Fibroblast of the aortic adventitia (primary cell): ENCODE measurements at places on chromosomes 5 and 9.

DNA sequence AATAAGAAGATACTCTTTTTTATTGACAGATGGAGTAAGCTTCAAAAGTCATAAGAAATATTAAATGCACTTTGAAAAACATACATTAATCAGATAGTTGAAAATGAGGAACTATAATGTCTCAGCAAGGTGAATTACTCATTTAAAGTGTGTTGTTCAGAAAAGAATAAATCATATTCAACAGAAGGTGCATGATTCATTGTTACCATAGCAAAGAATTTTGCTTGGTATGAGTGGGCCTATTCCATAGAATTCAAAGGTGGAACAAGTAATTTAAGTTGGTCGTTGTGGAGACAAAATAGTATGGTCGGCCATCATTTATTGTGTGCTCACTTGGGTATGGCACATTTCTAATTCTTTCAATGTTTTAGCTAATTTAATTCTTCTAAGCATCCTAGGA, 1920.2 kb upstream of the CDH9 start:
- DNase-seq: no peak

GRCh38 chr5:153404747-153405146, 85.7 kb upstream of the GRIA1 start:
- DNase-seq: no peak

GRCh38 chr5:173016598-173017046, 33.1 kb downstream of the ATP6V0E1 start:
- DNase-seq: peak; percentile 90

DNA sequence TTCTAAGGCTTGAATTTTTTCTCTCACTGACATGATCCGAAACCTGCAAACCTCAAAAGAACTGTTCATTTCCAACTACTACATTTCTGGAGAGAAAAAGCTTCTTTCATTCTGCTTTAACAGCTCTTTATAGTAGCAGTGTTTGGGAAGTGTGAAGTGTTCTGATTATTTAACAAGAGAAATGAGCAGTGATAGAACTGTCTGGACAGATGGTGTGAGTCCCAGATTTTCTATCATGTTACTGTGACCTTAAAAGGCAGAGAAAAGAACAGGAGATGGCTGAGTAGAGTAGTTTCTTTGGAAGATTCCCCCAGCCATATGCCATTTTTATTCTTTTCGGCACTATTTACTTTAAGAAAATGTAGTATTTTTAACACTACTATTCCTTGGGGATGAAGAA, 41.3 kb upstream of the TAL2 start:
- DNase-seq: no peak

GRCh38 chr9:27468462-27469110, 55.5 kb upstream of the IFNK start:
- DNase-seq: no peak

- DNase-seq: no peak
Observed at GRCh38 chr5:1241509-1242080, 16.4 kb downstream of the SLC6A18 start.

DNA sequence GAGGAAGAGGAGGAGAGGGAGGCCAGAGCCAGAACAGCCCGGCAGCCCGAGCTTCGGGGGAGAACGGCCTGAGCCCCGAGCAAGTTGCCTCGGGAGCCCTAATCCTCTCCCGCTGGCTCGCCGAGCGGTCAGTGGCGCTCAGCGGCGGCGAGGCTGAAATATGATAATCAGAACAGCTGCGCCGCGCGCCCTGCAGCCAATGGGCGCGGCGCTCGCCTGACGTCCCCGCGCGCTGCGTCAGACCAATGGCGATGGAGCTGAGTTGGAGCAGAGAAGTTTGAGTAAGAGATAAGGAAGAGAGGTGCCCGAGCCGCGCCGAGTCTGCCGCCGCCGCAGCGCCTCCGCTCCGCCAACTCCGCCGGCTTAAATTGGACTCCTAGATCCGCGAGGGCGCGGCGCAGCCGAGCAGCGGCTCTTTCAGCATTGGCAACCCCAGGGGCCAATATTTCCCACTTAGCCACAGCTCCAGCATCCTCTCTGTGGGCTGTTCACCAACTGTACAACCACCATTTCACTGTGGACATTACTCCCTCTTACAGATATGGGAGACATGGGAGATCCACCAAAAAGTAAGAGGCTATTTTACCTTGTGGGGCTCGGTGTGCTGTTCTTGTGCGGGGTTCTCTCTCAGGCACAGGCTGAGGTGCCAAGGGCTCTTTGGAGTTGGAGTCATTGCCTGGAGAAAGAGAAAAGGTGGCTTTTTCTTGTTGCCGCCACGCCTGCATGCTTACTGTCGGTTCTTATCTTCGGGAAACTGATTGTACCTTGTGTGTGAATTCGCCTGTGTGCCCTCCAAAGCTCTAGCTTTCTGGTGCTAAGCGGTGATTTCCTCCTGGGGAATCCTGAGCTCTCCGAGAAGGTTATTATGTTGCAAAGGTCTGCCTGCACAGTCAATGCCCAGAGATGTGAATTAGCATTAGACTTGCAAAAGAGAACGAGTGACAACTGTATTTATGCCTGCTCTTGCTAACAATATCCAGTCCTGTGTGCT, at the start of gene ISL1:
ISL1 (plus strand) TSS at position 318 of the 991 bp plus-strand sequence; CDS start at position 542, 224 bp downstream.
- peak; percentile 86 for DNase-seq

DNA sequence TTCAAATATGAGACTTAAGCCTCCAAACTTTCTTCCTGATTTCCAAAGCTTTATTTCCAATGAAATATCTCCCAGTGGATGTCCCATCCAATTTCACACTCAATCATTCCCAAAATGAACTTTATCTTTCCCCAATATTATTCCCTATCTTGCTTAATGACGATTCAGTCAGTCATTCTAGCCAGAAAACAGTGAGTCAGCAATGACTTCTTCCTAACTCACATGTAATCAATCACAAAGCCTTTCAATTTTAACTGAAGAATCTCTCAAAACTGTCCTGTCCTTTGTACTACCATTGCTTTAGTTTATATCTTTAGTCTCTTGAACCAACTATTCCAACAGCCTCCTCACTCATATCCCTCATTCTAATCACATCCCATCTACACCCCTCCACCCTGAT, 34.9 kb downstream of the NSA2 start:
- no peak for DNase-seq

GRCh38 chr5:144002876-144003275, 167.6 kb downstream of the YIPF5 start:
- DNase-seq: no peak

DNA sequence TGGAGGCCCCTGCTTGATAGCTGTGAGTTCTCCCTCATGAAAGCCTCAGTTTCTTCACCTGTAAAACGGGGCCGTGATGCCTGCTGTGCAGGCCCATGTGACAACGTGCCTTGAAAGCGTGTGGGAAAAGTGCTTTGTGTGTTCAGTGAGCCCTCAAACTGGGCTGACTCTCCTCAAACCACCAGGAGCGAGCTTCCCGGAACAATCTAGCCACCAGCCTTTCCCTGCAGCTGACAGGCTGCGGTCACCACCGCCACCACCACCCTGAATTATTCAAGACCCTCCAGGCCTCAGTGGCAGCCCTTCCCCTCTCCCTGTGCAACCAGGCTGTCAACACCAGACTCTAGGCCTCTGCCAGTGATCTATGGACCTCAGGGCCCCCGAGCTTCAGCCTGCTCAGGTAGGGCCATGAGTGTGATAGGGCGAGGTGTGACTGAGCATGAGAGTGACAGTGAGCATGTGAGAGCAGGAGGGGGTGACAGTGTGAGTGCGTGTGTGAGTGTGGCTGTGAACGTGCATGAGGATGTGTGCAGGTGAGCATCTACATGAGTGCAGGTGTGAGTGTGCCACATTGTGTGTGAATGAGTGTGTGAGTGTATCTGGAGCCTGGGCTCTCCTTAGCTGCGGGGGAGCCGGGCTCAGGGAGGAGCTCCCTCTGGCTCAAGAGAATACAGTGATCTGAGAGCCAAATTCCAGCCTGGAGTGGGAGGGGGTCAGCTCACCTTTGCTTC, 53.3 kb upstream of the PSD2 start:
- DNase-seq: no peak

GRCh38 chr5:108753877-108754276, 6.2 kb downstream of the FER start:
- peak; percentile 66 for DNase-seq

GRCh38 chr9:92294297-92294676, 790 bp upstream of the IARS1 start:
- DNase-seq: peak; percentile 38

DNA sequence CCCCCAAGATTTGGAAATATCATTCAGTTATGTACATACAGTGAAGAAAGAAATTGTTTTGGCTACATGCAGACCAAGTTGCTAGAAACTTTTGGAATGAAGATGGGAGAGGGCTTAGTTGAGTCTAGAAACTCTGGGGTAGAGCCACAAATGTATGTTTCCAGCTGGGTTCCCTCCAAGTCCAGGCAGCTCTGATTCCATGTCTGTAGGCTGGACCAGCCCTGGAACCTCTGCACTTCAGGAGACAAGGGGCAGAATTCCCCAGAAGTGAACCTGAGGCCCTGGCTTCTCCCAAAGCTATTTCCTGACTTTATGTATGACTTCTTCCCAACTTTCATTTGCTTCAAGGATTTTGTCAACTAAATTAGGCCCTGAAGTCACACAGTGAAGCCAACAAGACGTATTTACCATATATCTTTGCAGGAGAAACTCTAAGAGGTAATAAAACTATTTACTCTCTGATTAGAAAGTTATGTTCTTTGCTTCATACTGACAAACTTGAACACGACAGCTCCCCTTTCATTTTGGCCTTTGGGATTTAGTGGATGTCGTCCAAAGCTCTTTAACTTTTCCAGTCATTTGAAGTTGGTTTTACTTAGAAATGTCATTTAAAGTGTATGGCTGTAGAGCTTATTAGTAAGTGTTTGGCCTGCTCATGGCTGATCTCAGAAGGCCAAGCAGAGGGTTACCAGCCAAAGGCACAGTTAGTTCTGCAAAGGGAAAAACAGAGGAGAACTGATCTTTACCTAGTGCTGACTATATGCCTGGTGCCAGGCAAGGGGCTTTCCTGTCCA, 152.0 kb upstream of the SLC28A3 start:
- DNase-seq: no peak

DNA sequence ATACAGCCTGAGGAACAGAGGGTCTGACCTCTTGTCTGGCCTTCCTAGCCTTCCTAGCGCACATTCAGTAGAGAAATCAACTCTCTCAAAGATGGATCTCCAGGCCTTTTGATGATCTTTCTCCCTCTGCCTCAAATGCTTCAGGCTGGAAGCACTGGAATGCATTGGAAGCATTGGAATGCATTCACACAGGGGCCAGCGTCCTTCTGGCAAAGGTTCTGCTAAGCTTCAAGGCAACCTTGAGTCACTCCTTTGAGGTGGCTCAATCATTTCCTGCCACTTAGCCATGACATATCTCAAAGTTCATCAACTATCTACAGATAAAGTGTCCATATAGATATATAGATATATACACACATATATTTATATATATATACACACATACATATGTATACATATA, 42.9 kb downstream of the OR2K2 start:
- DNase-seq: peak; percentile 78
